Stimulated activated CD4-positive, alpha-beta T cell treated with anti-CD3 and anti-CD28 coated beads, Interleukin-12 subunit alpha, Interleukin-12 subunit beta, amount 100 ng/mL, for 4 hours (primary cell): ENCODE measurements at places on chromosomes 2 and 18.

GRCh38 chr2:84879584-84880394, 1.1 kb downstream of the TRABD2A start:
- no peak for DNase-seq

DNA sequence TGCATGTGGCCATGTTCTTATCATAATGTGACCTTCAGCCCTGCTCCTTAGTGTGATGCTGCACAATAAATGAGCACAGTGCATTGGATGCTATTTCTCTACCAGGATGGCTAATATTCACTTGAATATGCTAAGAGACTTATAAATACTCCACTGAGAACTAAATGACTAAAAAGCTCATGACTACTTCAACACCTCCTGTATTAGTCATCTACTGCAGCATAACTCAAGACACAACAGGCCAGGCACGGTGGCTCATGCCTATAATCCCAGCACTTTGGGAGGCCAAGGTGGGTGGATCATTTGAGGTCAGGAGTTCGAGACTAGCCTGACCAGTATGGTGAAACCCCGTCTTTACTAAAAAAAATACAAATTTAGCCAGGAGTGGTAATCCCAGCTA, 213.4 kb downstream of the RND3 start:
- DNase-seq = no peak

- no peak for DNase-seq
These were observed 223.5 kb downstream of the RNF152 start for GRCh38 chr18:61669320-61669719.

- DNase-seq = no peak
These were observed 64.3 kb upstream of the CAB39 start for GRCh38 chr2:230648356-230648755.

DNA sequence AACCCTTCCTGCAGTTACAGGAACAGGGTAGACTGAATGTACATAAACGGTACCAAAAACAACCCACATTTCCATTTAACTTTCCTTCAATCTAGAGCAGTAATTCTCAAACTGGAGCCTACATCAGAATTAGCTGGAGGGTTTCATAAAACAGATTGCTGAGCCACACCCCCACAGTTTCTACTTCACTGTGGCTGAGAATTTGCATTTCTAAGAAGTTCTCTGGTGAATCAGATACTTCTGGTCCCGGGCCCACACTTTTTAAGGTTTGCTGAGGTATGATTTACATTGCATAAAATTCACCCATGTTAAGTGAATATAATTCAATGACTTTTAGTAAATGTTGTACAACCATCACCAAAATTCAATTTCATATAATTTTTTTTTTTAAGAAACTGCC, 113.7 kb downstream of the SRBD1 start:
- peak; percentile 26 for DNase-seq

DNA sequence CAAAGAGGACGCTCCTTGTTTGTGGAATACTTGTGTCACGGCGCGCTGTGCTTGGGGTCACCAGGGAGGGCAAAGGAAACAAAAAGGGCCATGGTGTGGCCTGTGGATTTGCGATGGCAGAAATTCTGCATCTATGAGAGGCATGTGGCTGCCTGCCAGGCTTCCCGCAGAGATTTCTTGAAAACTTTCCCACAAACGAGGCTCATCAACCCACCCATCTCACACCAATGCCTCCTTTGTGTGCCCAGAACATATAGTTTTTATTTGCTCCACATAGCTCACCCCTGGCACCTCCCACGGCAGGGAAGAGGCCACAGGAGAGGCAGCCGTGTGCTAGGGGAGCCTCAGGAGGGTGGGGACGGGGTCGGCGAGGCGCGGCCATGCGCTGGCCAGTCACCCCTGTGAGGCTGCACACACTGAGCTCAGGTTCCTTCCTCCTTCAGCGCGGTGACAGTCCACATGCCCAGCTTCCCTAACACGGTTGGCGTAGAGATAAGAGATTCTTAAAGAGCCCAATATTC, 100.3 kb downstream of the MBP start:
- no peak for DNase-seq

- DNase-seq = no peak
These were observed 71.9 kb downstream of the ALPK2 start for GRCh38 chr18:58557008-58557435.

GRCh38 chr2:166376873-166377272, 1.1 kb upstream of the SCN9A start:
- no peak for DNase-seq

- DNase-seq = no peak
These were observed 9.4 kb downstream of the CTIF start for GRCh38 chr18:48548011-48548771.

GRCh38 chr2:126852361-126852760, 46.3 kb upstream of the TEX51 start:
- DNase-seq = no peak

GRCh38 chr2:145411493-145411892, 891.6 kb upstream of the ZEB2 start:
- DNase-seq = no peak

GRCh38 chr18:22956226-22956625, 23.1 kb downstream of the RBBP8 start:
- DNase-seq = no peak

DNA sequence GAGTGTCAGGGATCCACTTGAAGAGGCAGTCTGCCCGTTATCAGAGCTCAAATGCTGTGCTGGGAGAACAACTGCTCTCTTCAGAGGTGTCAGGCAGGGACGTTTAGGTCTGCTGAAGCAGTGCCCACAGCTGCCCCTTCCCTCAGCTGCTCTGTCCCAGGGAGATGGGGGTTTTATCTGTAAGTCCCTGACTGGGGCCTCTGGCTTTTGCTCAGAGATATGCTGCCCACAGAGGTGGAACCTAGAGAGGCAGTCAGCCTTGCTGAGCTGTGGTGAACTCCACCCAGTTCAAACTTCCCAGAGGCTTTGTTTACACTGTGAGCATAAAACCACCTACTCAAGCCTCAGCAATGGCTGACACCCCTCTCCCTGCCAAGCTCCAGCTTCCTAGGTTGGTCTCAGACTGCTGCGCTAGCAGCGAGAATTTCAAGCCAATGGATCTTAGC, 38.1 kb downstream of the PLEK start:
- no peak for DNase-seq

DNA sequence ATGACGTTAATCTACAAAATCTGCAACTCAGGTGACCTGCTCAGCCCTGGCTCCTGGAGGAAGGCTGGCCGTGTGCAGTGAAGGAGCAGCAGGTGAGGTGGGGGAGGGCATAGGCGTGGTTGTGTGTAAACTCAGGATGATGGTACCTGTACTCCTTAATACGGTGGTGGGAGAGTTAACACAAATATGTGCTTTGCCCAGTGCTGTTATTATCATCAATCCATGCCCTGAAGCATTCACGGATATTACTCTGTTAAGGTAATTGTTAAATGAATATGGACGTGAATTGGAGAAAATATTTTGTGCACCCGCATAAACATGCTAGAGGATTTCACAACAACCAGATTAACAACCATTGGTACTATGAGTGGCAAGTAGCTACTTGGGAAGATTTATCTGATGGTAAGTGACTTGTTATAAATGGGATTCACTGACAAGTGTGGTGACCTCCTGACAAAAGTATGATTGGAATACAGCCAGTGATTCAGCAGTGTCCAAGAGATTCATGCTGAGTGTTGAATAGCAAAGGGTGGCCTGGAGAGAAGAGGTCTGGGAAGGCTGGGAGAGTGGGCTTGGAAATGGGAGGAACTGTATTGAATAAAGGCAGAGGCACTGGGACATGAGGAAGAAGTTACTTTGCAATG, 194.1 kb downstream of the TPGS2 start:
- no peak for DNase-seq

GRCh38 chr2:11498543-11499034, 32.6 kb upstream of the E2F6 start:
- no peak for DNase-seq

DNA sequence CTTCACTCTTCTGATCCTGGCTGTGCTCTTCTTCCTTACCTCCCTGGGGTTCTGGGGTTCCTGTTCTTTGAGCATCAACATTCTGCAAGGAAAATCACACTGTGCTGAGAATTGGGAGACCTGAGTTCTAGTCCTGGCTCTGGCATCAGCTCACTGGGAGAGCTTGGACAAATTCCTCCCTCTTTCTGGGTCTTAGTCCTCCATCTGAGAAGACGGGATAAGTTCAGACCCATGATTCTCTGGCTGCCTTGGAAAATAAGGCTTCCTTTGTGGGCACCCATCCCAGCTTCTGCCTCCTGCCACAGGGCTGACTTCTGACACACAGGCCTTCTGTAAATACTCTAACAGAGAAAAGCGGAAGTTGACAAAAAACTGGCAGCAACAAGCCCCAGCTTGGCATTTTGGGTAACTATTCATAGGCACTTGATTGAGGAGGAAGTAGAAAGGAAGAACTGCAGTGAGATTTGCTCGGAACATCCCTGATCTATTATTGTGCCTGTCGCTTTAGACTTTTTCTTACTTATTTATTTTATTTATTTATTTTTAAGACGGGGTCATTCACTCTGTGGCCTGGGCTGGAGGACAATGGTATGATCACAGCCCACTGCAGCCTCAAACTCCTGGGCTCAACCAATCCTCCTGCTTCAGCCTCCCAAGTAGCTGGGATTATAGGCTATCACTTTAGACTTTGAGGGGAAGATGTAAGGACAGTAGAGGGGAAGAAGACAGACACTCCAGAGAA, 7.9 kb downstream of the PCBP1 start:
- no peak for DNase-seq

DNA sequence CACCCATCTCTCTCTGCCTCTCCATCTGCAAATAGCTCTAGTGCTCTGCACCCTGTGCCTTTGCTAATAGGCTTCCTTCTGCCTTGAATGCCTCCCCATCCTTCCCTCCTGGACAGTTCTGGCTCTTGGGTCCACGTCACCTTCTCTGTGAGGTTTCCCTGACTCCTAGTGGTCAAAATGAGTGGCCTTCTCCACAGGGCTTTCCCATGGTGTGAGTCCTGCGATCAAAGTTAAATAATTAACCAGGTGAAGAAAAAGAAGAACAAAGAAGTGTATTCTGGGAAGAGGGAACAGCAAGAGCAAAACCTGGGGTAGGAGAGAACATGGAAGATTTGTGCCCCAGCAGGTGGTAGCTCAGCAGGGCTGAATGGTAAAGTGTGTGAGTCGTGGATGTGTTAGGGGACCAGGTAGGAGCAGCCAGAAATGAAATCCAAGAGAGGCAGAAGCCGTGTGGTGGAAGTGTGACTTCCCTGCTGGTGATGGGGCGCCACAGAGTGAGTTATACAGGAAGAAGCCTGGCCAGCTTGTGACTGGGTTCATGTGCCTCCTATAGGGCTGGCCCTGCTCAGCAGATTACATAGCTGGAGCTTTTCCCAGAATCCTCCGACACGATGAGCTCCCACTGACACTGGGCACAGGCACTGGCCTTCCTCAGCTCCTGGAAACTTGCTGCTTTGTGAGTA, 93.8 kb upstream of the LDAH start:
- no peak for DNase-seq

GRCh38 chr2:65615602-65616001, 183.2 kb upstream of the SPRED2 start:
- no peak for DNase-seq

DNA sequence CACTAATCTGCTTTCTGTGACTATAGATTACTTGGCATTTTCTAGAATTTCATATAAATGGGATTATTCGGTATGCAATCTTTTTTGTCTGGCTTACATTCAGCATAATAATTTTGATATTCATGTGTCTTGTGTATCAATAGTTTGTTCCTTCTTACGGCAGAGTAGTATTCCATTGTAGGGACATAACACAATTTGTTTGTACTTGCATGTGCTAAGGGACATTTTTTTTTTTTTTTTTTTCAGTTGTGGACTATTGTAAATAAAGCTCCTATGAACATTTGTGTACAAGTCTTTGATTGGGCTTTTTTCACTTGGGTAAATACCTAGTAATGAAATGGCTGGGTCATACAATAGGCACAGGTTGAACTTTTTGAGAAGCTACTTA, 45.1 kb downstream of the ARL5A start:
- DNase-seq = no peak

GRCh38 chr18:2905854-2906703, 59.3 kb downstream of the EMILIN2 start:
- peak; percentile 47 for DNase-seq

DNA sequence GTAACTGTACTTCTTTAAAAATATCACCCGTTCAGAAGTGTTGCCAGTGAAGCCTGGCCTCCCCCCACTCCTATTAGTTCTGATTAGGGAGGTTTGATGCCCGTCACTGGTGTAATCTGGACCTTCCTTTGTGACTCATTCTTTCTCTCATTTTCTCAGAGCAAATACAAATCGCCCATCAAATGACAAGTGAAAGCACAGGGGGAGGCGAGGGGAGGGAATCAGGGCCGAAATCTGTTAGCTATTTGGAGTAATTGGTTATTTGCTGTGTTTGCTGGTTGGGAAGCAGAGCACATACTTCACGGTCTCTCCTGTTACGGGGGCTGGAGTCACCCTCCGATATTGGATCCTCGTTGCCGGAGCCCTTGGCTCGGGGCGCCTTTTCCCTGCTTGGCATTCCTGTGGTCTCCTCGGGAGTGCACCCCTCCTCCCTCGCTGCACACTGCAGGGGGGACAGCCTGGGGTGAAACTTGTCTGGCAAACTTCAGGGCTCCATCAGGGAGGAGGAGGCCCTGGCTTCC, 178.1 kb downstream of the DYSF start:
- DNase-seq = no peak

DNA sequence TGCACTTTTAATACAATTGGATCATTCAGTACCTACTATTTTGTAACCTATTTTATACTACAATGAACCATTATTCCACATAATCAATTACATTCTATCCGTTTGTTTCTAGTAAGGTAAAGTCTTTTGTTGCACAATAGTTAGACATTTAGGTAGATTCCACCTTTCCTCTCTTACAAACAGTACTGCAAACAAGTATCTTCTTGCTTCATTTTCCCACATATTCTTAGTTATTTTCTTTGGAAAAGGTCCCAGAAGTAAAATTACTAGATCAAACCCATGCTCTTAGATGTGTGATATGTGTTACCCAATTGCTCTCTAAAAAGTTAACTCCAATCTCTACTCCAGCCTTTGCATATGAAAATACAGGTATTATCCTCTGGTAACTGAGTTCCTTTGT, 49.6 kb downstream of the SPIRE1 start:
- no peak for DNase-seq

GRCh38 chr2:100476606-100477005, 6.3 kb downstream of the NMS start:
- DNase-seq = no peak

DNA sequence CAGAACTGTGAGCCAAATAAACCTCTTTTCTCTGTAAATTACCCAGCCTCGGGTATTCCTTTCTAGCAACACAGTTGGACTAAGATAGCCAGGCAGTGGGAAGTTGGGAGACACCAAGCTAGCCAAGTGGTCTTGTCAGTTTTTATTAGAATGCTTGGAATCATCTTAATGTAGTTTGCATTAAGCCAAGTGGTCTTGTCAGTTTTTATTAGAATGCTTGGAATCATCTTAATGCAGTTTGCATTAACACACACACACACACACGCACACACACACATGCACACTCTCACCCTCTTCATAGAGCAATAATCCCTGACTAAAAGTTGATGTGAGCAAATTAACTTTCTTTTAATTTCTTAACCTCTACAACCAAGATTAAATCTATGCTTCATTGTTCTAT, 151.5 kb downstream of the VAPA start:
- no peak for DNase-seq

GRCh38 chr2:100206731-100207255, 64.4 kb upstream of the AFF3 start:
- DNase-seq = no peak

GRCh38 chr2:144675331-144675730, 155.4 kb upstream of the ZEB2 start:
- DNase-seq = no peak

- no peak for DNase-seq
These were observed 63.5 kb upstream of the CTLA4 start for GRCh38 chr2:203804070-203804469.
